ENCODE measurements at places on chromosomes 11 and 22. TPM values are rescaled to one million over a fixed set of nuclear protein-coding genes. Genes with fewer than 3 reads are reported as not detected.

LRRC56 gene
- 0.56 TPM for total RNA-seq

PLEKHA7 gene
- total RNA-seq: 0.58 TPM

RIBC2 gene
- total RNA-seq: 0.28 TPM

OR9I1 gene
- not detected for total RNA-seq

DGAT2 gene
- 1.7 TPM for total RNA-seq

SLC17A6 gene
- not detected for total RNA-seq

PKP3 gene
- total RNA-seq: 2.1 TPM

Data from regular cardiac myocyte (primary cell).